ENCODE measurements at places on chromosomes 1 and 21.

- DNase-seq: peak; percentile 7
Observed at GRCh38 chr1:65003316-65003664, 36.9 kb upstream of the JAK1 start.

GRCh38 chr1:208759255-208759654, 515.1 kb upstream of the PLXNA2 start:
- no peak for DNase-seq

GRCh38 chr1:117339866-117340700, 27.2 kb upstream of the MAN1A2 start:
- DNase-seq: no peak

DNA sequence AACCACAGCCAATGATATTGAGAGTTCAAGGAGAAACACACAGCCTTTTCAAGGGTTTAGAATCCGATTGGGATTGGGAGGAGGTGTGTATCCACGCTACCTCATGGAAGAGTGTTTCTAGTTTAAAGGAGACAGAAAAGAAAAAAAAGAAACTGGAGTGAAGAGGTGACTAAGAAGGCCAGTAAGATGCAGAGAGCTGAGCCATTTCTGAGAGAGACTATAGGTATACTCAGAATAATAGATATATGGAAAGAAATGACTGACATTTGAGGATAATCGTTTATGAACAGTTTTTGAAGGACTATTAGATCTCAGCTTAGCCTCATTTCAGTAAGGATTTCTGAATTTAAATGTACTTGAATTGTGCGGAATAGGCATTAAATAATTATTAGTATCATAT, 42.8 kb downstream of the LRRC8C start:
- DNase-seq: no peak

DNA sequence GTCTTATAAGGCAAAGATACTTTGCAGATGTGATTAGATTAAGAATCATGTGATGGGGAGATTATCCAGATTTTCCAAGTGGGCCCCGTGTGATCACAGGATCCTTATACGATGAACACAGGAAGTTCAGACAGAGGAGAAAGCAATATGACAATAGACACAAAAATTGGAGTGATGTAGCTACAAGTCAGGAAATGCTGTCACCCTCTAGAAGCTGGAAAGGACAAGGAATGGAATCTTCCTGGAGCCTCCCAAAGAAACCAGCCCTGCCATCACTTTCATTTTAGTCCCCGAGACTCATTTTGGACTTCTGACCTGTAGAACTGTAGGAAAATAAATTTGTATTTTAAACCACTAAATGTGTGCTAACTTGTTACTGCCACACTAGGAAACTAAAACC, 61.9 kb upstream of the C1orf21 start:
- no peak for DNase-seq

GRCh38 chr21:46229133-46229922, 754 bp upstream of the LSS start:
- no peak for DNase-seq

DNA sequence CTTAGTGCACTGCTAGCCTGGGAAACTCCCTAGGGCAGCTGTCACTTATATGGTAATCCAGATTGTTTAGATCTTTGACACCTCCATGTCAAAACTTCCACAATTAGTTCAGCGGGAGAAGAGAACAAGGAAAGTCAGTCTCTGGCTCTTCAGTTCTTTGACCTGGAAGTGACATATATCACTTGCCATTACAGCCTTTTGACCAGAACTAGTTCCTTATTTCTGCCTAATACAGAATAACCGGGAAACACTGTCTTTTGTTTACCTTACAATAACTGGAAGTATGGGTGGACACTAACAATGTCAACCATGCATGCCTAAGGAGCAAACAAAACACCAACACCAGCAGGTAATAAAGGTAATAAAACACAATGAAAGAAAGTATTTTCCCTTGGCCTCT, 68.3 kb downstream of the C4BPA start:
- no peak for DNase-seq
